Germinal center (tissue), 1 donor: ENCODE measurements at places on chromosomes 7 and 10.
A peak's percentile ranks its signal among the peaks of the same experiment; 100 is the strongest.

DNA sequence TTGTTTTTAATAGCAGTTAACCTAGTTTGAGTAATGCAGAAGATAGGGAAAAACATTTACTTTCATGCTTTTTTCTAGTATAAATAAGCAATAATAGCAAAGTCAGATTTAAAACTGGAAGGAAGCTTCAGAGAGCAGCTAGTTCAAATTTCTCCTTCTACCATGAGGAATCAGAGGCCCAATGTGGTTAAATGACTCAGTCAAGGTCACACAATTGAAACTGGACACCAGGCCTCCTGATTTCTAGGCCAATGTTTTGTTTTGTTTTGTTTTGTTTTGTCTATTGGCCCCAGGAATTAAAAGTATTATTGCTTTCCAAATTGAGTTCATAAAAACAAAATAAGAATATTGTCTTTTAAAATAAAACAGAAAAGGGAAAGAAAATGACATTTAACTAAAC is 122.3 kb downstream of the TRIL start:
- DNase-seq, result no peak

GRCh38 chr7:135704074-135704473 is 23.9 kb downstream of the SLC13A4 start:
- DNase-seq, result peak; percentile 9

- no peak for DNase-seq
Measured at GRCh38 chr10:127405221-127405620, 143.9 kb upstream of the NPS start.

- DNase-seq, result no peak
Measured at GRCh38 chr7:114085313-114085591, 166.4 kb upstream of the PPP1R3A start.

- no peak for DNase-seq
Measured at GRCh38 chr7:41010967-41011366, 691.9 kb downstream of the INHBA start.

- peak; percentile 77 for DNase-seq
Measured at GRCh38 chr10:73991884-73992245, 6.1 kb upstream of the VCL start.

- no peak for DNase-seq
Measured at GRCh38 chr10:11441151-11441535, 170.3 kb downstream of the USP6NL start.

- peak; percentile 5 for DNase-seq
Measured at GRCh38 chr7:85041605-85042216, 145.1 kb downstream of the SEMA3D start.

GRCh38 chr10:124245806-124246440 is 152.5 kb upstream of the CHST15 start:
- no peak for DNase-seq

DNA sequence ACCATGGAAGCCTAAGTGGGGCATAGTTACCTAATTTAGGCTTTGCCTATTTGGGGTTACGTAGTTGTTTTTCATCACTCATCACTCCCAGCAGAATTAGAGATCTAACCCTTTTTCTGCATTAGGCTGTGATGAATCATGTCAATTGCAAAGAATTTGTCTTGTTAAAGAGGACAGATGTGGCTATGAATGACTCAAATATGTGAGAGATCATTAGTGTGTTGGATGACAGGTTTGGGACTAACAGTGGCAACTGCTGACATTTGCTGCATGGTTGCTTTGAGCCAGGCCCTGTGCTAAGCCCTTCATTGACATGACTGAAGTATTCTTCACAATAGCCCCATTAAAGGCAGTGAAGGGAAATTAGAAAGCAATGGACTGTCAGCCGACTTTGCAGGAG is 83.4 kb upstream of the BMPER start:
- no peak for DNase-seq

DNA sequence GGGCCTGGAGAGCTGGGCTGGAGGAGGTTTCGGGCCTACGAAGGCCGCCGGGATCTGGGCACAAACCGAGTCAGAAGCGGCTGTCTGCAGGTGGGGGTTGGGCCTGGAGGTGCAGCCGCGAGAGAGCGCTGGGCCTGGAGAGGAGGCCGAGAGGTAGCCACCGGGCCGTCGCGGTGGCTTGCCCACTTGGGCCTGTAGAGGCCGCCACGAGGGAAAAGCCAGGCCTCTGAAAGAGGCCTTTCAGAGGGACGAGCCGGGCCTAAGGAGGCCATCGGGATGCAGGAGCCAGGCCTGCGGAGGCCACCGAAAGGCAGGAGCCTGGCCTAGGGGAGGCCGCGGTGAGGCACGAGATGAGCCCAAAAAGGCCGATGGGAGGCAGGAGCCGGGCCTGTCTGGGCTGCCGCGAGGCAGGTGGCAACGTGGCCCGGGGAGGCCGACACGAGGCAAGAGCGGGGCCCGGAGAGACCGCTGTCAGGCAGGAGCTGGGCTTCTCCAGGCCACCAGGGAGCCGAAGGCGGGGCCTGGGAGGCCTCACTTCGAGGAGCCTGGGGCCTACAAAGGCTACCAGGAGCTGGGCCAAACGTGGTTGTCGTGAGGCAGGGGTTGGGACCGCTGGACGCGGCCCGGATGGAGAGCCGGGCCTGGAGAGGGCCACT is 25.6 kb downstream of the MDH2 start:
- no peak for DNase-seq

DNA sequence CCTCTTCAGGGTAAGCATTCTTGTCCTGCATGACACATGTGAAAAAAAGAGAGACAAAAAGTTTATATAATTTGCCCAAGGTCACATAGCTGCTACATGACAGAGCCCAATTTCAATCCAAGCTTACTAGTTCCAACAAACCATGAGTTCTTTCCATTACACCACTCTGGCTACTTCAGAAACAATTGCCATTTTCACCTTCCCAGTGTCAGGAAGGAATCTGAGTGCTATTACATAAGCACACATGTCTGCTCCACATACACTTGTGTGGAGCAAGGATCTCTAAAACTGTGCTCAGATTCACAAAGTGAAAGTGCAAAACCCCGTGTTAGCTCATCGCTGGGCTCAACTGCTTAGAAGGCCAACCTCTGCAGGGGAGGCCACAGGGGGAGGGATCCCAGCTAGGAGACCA is 356.2 kb upstream of the NFE2L3 start:
- DNase-seq, result no peak

- peak; percentile 90 for DNase-seq
Measured at GRCh38 chr7:103148994-103149807, at the start of gene NAPEPLD. NAPEPLD (minus strand) TSS chr7:103149099; CDS start chr7:103128776, 20,323 bp downstream.

GRCh38 chr10:18501198-18501597 is 150.2 kb downstream of the NSUN6 start:
- no peak for DNase-seq

- DNase-seq, result no peak
Measured at GRCh38 chr10:100977436-100977835, 8.1 kb downstream of the SEMA4G start.

GRCh38 chr7:46751471-46751870 is 830.4 kb upstream of the IGFBP3 start:
- no peak for DNase-seq

- DNase-seq, result peak; percentile 47
Measured at GRCh38 chr10:118543714-118544400, 51.6 kb downstream of the PRLHR start.

GRCh38 chr10:110057456-110057855 is 49.7 kb downstream of the ADD3 start:
- DNase-seq, result no peak

GRCh38 chr7:151704960-151705635 is 171.8 kb downstream of the PRKAG2 start:
- DNase-seq, result no peak

GRCh38 chr7:27180431-27181420 is 4.3 kb downstream of the HOXA11 start:
- DNase-seq, result no peak

GRCh38 chr10:125662584-125662983 is 20.4 kb downstream of the TEX36 start:
- no peak for DNase-seq

- DNase-seq, result peak; percentile 55
Measured at GRCh38 chr10:63977329-63977923, 456.2 kb downstream of the REEP3 start.

DNA sequence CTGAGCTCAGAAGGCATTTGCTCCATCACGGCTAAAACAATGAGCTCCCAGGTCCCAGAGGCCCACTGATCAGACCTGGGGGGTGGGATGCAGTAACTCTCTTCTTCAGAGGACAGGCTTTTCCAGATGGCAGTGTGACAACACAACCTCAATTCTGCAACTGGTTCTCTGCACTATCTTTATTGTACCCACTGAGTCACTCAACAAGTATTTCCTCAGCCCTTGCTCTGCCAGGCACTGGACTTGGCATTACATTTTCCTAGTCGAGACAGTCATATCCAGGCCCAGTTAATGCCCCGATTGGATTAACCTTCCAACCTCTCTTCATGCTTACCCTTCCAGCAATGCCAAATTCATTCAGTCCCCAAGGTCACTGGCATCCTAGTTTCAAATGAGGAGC is 72.6 kb downstream of the JAZF1 start:
- no peak for DNase-seq

DNA sequence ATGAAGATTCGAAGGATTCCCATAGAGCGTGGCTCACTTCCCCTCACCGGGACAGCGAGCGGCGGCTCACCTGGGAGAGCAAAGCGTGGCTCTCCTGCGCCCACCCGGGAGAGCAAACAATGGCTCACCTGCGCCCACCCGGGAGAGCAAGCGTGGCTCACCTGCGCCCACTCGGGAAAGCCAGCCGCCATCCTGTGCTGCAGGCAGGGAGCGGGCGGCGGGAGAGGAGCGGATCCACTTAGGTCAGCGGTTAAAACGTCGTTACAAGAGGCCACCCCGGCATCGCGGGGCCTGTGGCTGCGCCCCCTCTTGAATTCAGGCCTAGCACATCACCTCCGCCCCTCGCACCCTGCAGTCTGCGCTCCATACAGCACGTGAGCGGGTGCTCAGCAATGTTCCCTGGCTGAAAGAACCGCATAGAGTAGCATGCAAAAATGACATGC is 461 bp upstream of the FIGNL1 start:
- DNase-seq, result peak; percentile 34

GRCh38 chr7:51014811-51015210 is 232.1 kb upstream of the GRB10 start:
- no peak for DNase-seq

DNA sequence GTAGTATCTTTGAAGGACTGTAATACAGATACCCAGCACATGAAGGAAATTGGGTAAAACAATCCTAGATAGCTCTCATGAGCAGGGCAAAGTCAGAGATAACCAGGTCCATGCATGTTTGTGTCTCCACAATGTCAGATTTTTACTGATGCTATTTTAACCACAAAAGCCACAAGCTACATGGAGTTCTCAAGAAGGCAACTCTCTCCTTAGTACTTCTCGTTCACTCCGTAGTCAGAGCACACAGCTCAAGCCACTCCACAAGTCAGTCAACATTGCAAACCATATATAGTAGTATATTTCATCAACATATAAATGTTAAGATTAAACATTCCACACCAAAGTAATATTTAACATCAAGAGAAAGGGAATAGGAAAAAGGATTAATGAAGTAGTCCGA is 98.0 kb upstream of the PIK3CG start:
- no peak for DNase-seq

DNA sequence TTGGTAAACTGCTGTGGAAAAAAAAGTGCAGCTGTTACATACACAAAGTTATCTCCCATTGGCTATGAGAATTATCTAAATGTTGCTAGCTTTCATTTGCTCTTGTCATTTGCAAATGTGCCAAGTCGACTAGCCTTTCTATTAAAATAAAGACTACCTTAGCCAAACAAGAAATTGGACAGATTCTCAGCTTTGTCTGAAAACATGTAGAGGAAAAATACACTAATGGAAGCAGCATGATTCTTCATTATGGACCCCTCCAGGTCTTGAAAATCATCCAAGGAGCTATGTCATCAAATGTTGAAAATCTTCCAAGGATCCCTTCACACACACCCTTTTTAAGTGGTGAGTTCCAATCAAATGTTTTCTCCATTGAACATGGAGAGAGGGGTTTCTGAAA is 237.7 kb downstream of the ETV1 start:
- no peak for DNase-seq

GRCh38 chr10:116915340-116915739 is 66.0 kb downstream of the ENO4 start:
- DNase-seq, result no peak

DNA sequence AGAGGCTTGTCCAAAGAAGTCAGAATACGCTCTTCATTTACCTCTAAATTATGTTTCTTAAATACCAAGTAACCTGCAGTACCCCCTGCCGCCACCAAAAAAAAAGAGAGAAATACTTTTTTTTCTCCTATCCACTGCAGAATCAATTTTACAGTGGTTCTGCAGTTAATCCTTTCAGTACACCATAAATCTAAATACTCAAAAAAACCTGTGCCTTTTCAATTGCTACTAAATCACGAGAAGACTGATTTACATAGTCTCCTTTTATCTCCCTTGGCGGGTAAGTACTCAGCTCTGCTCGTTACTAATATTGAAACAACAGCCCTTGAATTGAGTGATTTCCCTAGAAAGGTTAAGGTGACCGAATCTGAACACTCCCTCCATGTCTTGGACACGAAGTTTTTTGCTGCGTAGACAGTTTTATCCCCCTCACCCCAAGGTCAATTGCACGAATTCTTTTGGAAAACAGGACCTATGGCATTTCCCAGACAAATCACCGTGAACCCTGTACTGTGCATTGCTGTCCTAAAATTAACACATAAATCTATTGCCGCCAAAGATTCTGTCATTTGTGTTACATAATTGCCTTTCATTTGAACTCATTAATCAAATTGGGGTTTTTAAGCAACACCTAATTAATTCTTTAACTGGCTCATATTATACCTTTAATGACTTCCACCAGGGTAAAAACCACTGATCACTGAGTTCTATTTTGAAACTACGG is 512 bp upstream of the VIM start:
- DNase-seq, result peak; percentile 26

GRCh38 chr10:87060280-87060928 is 34.2 kb downstream of the GLUD1 start:
- no peak for DNase-seq

DNA sequence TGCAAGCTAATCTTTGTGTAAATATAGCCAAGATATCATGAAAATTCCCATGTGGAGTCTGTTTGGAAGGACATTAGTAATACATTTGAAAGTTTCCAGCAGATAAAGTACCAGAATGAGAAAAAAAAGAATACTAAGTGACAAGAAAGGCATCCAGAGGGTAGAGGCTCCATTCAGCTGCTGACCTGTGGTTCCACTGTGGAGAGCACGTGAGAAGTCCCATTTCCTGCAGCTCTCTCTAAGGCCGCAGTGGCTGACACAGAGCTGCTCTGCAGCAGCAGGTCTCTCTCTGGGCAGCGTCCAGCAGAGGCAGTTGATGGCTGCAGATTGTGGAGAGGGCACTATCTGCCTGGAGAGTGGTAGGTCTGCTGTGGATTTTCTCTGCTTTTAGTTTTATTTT is 100.1 kb upstream of the TMEM72 start:
- no peak for DNase-seq

- no peak for DNase-seq
Measured at GRCh38 chr7:127713758-127714157, 61.8 kb downstream of the SND1 start.
